ENCODE measurements at places on chromosomes 7 and 10.

GRCh38 chr10:97195706-97196222 lies 10.0 kb upstream of the SLIT1 start:
- no peak for DNase-seq

DNA sequence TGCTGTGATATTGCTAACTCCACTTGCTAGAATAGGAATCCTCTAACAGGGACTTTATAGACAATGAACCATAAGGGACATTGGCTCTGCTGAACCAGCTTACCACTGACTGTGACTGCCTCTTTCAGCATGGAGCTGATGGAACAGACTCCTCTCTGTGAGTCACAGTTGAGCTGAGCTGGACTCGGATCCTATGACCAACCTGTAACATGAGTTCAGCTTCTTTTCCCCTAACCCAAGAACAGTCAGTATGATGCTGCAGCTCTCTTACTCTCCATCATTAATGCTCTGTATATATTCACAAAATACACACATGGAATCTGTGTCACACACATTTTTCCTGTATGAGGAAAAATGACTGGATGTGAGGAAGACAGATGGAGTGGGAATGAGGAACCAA lies 177.9 kb upstream of the BET1 start:
- no peak for DNase-seq

DNA sequence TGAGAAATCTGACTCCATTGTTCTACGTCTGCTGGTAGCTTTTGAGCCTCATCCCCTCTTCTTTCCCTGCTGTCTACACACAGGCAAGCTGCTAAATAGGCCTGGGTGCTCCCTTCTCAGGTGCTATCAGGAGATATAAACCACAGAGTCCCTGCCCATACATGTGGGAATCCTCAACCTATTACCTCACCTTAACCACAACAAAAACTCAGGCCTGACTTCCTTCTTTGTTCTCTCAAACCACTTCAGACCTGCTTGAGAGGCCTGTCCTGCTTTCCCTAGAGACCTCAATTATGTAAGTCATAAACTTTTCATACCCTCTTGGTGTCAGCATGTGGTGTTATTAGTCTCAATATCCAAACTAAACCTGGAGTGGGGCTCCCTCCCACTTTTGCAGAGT lies 75.0 kb upstream of the MAGI2 start:
- DNase-seq = no peak

GRCh38 chr7:36192053-36192824 lies 39.2 kb downstream of the EEPD1 start:
- DNase-seq = no peak

DNA sequence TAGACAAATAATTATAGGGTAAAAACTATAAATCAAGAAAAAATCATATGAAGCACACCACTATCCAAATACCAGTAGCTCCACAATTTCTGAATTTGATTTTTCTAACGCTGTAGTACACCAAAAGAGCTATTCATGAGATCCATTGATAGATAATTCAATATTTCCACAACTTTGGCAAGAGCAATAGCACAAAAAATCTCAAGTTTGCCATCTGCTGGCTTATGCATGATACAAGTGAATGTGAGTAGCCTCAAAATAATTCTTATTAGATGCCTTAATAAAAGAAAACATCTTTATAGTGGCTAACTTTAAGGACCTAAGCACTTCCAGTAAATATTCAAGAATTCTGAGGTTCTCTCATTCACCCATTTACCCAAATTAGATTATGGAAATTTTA lies 2.2 kb upstream of the TMEM196 start:
- DNase-seq = no peak

DNA sequence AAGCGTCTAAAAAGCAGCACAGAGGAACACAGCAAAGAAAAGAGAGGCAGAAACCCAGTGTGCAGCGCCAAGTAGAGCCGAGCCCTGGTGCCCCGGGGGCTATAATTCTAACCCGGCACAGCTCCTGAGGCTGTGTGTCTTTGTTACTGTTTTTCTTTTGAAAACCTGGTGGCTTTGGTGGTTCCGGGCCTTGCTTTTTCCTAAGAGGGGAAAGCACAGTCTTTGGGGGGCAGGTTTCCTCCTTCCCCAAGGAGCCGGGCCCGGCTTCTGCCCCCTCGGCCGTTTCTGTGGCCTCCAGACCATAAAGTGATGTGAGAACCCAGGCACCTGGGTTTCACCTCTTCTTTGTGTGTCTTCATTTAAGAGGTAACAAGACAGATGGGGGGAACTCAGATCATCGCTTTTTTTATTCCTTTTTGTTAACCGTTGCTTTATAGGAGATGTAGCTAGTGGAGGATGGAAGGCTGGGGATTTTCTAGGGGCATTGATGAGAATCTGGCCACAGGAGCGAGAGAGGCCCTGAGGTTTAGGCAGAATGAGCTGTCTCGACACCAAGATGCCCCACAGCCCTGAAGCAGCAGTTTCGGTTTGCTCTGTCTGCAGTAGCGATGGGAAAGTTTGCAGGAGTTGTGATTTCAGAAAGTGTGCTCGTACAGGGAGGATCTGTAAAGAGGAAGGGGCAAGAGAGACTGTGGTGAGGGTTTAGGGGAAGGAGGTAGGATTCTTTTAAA lies 367.8 kb upstream of the GALNT17 start:
- DNase-seq = no peak

DNA sequence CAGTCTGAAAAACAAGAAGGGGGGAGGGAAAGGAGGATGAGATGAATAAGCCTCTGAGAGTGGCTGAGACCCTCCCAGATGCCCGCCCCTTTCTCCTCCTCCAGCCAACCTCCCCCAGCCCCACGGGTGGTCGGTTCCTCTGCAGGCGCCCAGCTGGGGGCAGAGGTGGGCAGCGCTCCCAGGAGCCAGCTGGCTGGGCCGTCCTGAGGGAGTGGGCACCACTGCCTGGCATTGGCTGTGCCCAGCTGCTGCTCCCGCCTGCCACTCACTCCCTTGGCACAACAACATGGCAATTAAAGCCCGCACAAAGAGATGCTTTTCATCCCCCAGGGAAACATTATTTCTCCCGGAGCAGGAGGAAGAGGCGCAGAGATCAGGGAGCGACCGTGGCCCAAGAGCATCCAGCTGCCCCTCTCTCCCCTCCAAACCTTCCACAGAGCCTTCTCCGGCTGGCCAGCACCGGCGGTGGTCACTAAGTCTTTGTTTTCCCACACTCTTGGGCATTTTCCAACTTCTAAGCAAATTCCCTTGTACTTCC lies 107.2 kb downstream of the SPDYE5 start:
- DNase-seq = no peak

- DNase-seq = no peak
Measured at GRCh38 chr10:81708929-81709328, 166.1 kb upstream of the NRG3 start.

DNA sequence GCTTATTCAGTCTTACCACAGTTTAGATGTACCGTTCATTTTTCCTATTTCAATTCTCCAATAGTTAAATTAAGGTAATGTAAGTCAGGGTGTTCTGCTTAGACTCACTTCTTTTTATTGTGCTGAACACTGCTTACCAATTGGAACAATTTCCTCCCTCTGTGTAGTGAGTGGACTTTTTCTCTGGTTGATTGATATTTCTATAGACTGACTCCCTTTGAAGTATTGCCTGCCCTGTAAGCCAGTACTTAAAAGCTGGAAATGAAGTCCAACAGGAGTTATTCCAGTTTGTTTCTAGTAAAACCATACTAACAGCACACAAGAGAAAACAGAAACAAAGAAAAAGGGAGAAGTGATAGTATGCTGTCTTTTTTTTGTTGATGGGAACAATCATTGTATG lies 1674.9 kb downstream of the REEP3 start:
- no peak for DNase-seq

DNA sequence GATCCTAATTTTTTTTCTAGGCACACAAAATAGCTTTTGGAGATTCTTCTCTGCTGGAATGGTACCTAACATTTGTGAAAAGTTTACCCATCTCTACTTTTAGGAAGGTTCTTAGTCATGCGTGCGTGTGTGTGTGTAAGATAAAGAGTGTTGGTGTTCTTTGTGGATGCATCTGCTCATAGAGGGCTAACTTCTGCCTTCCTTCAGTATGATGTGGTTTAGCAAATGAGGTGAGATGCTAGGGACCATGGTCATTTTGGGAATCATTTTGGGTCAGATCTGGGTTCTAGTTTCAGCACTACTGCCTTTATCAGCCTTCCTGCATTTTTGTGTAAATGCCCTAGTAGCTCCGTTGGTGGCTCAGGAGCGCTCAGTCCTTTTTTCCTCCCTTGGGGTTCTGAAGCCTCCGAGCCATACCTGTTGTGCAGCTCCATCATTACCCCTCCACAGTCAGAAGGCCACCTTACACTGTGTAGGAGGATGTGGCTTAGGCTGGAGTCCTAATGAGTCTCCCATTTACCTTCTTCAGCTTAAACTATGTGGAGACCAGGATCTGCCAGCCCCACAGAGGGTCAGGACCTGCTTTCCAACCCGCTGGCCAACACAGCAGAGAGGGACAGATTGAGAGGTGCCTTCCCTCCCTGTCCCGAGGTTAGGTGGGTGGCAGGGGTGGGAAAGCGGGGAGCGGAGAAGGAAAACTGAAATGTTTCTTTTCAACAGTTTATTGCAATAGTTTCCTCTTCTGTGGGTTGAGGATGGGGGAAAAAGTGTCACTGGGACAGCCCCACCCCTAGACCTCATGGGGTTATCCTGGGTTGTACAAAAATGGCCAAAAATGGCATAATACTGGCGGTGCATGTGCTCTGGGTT lies 31.2 kb downstream of the TSPAN14 start:
- DNase-seq = no peak

DNA sequence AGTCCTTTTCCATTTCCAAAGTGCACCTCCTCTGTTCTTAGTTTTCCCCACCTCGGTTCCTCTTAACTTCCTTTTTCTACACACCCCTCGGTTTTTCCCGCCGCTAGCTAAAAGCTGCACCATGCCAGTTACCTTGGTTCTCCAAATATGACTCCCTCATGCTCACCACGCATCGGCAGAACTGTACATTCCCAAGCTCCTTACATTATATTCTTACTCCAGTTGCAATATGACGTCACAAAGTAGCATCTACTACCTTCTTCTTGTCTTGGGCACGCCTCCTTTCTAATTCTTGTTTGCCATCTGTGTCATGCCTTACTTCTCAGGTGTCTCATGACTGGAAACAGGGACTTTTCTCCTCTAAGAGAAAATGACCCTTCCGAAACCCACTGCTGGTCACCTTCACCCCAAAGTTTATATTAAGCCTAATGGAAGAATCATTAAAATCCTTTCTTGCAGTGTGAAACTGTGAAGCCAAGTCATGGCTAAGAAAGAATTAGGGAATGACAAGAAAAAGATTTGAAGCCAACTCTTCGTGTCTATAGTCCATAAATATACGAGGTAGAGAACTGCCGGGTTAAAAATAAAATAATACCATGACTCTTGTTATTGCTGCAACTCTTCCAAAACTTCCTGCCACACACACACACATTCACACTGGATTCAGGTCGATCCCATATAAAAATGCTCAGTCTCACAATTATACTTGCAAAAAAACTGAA lies 1.7 kb downstream of the ESYT2 start:
- DNase-seq = no peak

- no peak for DNase-seq
Measured at GRCh38 chr10:91520661-91521060, 110.5 kb downstream of the HECTD2 start.

GRCh38 chr10:75740541-75740940 lies 309.1 kb downstream of the LRMDA start:
- DNase-seq = no peak

DNA sequence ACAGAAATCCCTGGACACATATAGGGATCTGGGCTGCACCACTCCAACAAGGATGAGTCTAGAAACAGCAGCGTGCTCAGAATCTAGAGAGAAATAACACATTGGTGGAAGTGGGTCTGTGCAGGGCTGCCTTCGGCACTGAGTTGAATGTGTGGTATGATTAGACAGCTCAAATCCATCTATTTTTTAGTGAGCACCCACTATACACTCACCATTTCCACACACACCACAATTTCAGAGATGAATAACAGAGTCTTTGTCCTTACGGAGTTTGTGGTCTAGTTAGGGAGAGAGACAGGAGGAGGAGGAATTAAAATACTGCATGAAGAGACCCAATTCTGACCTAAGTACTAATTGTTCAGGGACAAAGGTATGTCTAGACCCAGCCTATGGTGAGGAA lies 44.2 kb downstream of the JAZF1 start:
- DNase-seq = no peak

DNA sequence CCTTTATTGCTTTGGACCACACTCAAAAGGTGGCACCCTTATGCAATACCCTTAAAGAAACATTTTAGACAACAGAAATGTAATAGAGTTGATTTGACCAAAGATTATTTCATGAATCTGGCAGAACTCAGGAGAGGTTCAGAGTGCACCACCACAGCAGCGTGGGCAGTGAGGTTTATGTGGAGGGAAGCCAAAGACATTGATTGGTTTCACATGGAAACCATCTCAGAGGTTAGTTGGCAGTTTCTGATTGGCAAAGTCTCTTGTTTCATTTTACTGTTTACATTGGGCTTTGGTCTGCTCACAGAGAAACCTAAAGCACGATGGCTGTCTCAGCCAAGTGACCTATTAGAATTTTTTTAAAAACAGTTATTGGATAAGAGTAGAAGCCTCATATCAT lies 101.3 kb downstream of the SDHAF3 start:
- DNase-seq = no peak

GRCh38 chr7:155761162-155761561 lies 51.1 kb downstream of the SHH start:
- DNase-seq = no peak

- DNase-seq = no peak
Measured at GRCh38 chr10:82889728-82890127, 1014.7 kb downstream of the NRG3 start.

DNA sequence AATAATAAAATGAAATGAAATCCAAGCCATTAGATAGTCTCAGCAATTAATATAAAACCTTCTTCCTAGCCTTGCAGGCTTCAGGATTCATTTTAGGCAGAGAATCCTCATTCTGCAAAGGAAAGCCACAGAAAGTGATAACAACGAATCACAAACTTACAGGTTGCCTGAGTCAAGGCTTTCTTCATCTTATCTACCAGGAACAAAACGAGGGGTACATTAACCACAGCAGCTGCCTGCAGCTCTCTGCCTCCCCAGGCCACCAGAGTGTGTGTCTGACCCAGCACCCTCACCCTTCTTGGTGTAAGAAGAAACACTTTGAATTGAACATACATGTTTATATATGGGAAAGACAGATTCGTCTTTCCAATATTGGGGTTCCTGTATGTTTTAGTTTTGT lies 12.5 kb upstream of the TNS3 start:
- DNase-seq = no peak

- no peak for DNase-seq
Measured at GRCh38 chr10:44713307-44713706, 197.8 kb upstream of the TMEM72 start.

DNA sequence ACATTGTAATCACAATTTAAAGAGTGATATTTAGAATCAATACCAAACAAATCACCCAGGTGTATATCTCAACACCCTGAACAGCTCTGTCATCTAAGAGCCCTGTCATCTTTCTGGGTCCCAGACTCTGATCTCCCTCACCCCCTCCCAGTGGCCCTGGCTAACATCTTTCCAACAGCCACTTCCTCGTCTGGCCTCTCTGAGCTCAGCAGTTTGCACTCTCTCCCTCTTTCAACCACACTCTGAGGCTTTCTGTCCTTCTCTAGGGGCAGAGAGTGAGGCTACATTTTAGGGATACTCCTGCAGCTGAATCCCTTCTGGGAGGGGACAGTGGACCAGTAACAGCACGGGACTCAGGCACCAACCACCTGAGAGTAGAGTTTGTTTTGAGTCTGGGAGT lies 17.1 kb upstream of the PRRT4 start:
- no peak for DNase-seq

GRCh38 chr10:70192326-70192968 lies 22.1 kb upstream of the SAR1A start:
- DNase-seq = no peak

- DNase-seq = no peak
Measured at GRCh38 chr10:5090551-5090950, 3.7 kb upstream of the AKR1C3 start.
